ENCODE measurements at places on chromosomes 11 and 22.

- DNase-seq = peak; percentile 80
Measured at GRCh38 chr22:30265823-30266444, 717 bp downstream of the OSM start.

GRCh38 chr11:117916956-117917355 is 12.2 kb downstream of the TMPRSS13 start:
- DNase-seq = peak; percentile 32

DNA sequence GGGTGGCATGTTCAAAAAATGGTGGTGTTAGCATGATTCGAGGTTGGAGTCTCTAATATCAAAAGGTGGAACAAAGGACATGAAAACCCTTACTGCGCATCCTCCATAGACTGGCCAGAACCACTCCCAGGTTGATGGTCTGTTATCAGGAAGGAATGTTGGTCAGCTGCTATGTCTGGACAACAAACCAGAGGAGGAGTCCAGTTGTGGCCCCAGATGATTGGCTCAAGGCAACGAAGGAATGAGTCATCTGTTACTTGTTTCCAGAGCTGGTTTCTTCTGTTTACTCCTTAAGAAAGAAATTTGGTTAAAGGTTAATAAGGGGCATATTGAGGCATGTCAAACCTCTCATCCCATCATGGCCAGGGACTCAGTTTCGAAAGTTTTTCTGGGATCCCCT is 56.8 kb upstream of the GRIA4 start:
- no peak for DNase-seq

DNA sequence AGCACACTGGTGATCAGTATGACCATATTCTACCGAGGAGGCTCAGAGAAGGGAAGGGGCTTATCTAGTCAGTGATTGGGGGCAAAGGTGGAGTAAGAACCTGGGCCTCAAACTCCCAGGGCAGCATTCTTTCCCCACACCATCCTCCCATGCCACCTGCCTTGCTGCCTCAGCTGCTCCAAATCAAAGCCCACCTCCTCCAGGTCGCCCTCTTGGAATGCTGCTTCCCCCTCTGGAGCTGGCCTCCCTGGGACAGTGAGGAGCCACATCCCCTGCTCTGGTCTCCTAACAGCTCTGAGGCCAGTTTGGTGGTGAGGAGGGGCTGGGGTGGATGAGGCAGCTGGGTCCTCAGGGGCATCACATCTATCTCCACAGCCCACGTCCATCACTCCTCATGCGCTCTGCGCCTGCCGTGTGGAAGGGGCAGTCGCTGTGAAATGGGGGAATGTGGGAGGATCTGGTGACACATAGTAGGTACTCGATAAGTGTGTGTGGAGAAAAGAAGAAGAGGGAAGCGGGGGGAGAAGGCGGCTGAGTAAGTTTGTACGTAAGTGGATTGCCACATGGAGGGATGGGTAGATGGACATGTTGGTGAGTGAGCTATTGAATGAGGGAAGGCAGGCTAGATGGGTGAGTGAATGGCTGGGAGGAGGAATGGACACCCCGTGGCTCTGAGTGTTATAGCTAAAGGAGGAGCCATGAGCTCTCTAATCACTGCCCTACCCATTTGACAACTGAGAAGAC is 16.1 kb upstream of the ARHGEF17 start:
- no peak for DNase-seq

DNA sequence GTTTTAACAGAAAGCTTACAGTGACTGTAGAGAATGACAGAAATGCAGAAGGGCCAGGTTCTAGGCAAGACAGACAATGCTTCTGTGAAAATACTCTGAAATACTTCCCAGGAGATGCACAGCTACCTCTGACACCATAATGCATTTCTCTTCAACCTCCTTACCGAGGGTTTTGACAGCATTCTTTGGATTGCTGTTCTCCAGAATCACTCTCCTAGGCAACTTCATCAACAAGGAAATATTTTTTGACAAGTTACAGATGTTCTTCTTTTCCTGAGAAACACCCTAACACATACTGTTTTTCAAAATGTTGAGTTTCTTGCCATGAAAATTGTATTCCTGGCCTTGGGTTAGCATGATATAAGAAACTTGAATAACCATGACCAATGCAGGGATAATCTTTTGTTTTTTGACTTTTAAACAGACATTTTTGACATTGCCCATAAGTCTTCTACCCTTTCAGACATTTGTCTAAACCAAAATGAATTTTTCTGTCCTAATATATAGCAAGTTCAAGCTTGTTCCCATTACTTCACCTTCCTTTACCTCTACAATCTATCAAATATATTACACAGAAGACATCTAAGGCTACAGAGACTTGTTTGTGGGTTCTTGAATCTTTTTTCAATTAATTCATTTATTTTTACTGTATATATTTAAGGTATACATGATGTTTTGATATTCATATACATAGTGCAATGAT is 108.1 kb downstream of the CCDC34 start:
- no peak for DNase-seq

DNA sequence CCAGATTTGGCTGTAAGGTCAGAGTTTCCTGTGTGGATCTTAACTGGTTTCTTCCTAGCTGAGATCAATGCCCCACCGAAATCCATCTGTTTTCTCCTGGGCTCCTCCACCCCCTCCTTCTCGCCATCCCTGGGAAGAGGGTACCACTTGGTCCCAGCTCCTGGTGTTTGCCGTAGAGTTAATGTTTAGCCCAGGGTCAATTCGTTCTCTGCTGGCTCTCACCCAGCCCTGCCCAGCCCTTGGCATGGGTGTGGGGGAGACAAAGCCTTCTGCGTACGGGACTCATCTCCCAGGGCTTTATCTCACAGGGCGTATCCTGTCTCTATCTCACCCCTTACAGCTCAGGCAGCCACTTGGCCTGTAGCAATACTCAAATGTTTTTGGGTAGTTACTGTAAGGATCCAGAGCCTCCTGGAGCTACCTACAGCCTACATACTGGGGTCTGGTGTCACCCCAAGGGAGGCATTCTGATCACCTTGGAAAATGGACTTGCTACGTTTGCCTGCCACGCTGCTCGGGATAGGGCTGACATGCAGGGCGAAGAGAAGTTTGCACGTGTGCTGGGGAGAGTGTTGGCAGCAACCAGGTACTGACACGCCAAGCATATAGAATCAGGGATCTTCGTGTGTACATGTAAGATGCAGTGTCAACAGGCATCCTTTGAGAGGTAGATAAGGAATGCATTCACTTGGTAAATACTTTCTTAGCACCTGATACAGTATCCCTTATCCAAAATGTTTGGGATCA is 66.1 kb downstream of the SCN3B start:
- no peak for DNase-seq

GRCh38 chr11:108197351-108197750 is 25.1 kb downstream of the NPAT start:
- DNase-seq = no peak

- no peak for DNase-seq
Measured at GRCh38 chr22:46256358-46256958, 6.4 kb upstream of the CDPF1 start.

DNA sequence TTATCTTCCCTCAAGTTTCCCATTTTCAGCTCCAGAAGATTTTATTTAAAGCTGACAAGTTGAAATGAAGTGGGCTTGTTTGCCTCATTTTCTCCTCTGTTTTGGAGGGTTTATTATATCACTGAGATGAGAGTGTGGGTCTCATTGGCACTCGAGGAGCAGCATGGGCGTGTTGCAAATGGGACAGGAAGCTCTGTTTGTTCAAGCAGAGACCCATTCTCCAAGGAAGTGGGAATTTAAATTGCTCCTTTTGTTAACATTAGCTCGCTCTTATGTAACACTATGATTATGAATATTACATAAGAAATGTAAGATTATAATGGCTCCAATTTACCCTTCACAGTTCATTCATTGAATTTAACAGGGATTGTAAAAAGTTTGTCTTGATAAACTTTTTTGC is 317.7 kb upstream of the CTSC start:
- no peak for DNase-seq

DNA sequence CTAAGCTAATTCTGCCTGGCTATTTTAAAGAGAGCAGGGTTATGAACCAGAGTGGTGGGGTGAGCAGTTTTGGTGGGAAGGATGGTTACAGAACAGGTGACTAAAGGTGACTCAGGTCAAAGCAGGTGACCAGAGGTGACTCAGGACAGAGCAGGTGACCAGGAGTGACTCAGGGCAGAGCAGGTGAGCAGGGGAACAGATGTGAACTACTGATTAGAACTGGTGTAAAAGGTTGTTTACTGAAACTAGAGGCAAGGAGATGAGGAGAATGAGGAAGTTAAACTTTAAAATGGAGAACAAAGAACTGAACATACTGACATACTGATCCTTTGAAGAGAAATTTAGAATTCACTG is 15.4 kb upstream of the HYLS1 start:
- DNase-seq = no peak

DNA sequence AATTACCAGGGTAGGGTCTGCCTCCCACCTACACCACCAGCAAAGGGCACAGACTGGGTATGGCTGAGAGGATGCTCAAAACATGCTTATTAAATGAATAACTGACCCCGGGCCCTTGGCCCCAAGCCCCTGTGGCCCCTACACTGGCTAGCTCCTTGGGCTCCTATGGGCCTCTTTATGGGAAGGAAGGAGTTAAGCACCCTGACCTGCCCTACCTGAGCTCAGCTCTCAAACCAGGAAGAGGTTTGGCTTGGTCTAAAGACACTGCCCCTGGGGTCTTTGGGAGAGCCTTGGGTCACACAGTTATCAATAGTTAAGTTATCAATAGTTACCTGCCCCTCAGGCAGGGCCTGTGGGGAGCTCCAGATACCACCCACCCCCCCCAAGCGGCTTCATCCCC is 1.2 kb downstream of the USH1C start:
- peak; percentile 28 for DNase-seq

DNA sequence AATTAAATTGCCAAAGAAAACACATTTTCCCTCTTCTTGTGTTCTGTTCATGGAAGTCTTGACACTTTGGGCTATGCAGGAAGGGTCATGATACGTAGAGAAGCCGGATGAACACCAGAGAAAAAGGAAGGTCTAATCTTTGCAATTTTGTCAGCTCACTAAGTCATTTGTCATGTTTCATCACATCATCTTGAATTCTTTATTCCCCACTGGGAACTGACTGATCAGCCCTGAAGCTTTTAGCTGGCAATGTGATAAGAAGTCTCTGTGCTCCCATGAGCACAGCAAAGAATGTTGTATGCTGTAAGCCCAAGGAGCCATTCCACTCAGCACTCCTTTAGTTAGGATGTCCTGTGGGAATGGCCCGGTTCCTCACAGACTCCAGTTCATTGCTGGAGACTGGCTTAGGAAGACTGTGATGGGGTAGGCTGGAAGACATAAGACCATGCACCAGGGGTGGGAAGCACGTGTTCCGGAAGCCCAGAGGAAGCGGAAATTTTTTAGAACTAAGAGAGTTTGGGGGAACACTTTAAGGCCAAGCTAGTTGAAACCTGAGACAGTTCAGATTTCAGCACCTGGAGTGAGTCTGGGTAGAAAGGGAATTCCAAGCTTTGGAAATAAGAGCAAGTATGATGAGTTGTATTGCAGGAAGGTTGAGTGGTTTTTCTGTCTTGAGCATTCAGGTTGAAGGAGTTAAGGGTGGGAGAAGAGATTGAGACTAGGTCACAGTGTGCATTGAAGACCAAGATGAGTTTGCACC is 306.7 kb upstream of the MTNR1B start:
- no peak for DNase-seq

DNA sequence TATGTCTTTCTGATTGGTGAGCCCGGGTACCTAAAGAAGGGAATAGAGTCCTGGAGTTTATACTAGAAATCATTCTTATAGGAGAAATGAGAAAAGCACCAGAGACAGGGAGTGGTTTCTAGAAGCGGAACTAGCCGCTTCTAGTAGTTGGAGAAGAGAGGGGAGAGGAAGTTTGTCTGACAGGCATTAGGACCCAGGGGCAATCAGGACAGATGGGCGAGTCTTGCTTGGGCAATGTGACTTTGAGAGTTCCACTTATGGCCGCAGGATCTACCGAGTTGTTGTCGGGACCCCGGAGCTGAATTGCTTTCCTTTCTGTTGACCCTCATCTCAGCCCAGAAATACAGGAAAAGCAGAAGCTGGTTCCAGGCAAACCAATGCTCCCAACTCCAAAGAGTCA is 596.8 kb upstream of the CNTN5 start:
- no peak for DNase-seq

DNA sequence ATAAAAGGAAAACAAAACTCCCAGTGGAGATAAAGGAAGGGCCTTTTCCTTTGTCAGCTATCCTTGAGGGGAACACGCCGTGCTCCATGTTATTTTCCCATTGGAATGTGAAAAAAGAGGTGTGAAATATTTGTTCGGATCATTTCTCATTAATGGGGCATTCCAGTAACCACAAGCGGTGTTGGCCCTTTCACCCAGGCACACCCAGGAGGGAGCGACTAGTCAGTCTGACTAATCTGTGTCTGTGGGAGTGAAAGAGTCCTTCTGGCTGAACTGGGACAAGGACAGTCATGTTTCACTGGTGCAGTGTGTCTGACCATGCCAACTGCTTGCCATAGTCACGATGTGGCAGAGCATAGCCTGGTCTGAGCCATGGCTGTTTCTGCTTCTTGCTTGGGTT is 13.0 kb upstream of the MYEOV start:
- no peak for DNase-seq

- DNase-seq = peak; percentile 14
Measured at GRCh38 chr11:45477588-45477987, 187.8 kb downstream of the CHST1 start.

- DNase-seq = no peak
Measured at GRCh38 chr22:29831186-29831921, 6.7 kb downstream of the ASCC2 start.

DNA sequence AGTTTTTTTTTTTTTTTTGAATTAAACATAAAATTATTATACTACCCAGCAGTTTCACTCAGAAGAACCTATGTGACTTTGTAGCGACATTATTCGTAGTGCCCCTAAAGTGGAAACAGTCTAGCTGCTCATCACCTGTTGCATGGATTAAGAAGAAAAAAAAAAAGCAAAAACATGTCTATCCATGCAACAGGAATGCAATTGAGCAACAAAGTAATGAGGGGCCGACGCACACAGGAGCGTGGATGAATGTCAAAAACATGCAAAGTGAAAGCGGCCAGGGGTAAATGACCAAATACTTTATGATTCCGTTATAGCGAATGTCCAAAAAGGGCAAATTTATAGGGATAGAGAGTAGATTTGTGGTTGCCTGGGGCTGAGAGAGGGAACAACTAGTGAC is 16.3 kb downstream of the MYO18B start:
- DNase-seq = no peak

- DNase-seq = no peak
Measured at GRCh38 chr11:7905549-7905948, 25.5 kb downstream of the OR10A6 start.

DNA sequence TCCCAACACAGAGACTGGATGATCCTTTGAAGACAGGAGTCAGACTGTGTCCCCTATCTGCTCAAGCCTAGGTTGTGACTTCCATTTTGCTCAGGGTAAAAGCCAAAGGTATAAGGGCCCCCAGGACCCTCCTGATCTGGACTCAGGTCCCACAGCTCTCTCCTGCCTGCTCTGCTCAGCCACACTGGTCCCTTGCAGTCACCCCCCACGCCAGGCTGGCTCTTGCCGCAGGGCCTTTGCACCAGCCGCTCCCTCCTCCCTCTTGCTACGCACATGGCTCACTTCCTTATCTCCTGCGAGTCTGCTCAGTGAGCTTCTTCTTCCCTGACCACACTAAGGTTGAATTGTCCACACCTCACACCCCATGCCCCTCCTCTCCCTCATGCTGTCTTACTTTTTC is 28.4 kb upstream of the CACNG2 start:
- DNase-seq = peak; percentile 18
